ENCODE measurements at places on chromosomes 2 and 18.

GRCh38 chr2:240968731-240969624 lies 29.4 kb upstream of the SNED1 start:
- no peak for DNase-seq

- DNase-seq = no peak
Observed at GRCh38 chr2:220513573-220514288, 886.3 kb downstream of the SLC4A3 start.

DNA sequence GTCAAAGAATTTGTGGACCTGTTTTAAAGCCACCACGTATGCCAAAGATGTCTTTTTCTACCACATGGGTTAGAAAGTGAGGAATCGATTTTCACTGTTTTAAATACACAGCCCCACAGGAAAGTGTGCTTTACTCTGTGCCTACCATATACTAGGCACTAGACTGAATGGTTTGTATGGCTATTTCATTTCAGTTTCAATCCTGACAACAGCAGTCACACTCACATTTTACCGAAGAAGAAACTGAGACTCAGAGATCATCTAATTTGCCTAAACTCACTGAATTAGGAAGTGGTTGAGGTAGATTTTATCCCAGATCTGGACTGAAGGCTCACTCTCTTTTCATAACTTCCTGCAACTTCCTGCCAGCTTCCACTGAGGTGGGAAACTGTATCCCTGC lies 176.4 kb downstream of the ALK start:
- no peak for DNase-seq

GRCh38 chr18:48534364-48534763 lies 4.5 kb upstream of the CTIF start:
- no peak for DNase-seq

GRCh38 chr18:45402485-45403056 lies 212.7 kb upstream of the SLC14A2 start:
- no peak for DNase-seq

DNA sequence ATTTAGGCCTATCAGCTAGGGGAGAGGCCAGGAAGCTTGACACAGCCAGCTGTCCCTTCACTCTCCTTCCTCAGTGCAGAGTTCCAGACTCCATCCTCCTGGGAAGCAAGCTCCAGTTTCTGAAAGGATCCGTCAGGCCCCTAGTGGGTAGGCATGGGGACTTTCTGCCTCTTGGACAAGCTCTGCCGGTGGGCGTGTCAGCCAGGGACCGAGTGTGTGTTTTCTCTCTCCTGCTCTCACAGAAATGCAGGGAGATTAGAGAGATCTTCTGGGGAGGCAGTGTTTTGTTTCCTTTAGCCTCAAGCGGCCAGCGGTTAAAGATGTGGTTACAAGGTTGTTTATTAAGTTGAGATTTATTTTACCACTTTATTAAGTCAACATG lies 29.9 kb upstream of the OTOS start:
- no peak for DNase-seq

DNA sequence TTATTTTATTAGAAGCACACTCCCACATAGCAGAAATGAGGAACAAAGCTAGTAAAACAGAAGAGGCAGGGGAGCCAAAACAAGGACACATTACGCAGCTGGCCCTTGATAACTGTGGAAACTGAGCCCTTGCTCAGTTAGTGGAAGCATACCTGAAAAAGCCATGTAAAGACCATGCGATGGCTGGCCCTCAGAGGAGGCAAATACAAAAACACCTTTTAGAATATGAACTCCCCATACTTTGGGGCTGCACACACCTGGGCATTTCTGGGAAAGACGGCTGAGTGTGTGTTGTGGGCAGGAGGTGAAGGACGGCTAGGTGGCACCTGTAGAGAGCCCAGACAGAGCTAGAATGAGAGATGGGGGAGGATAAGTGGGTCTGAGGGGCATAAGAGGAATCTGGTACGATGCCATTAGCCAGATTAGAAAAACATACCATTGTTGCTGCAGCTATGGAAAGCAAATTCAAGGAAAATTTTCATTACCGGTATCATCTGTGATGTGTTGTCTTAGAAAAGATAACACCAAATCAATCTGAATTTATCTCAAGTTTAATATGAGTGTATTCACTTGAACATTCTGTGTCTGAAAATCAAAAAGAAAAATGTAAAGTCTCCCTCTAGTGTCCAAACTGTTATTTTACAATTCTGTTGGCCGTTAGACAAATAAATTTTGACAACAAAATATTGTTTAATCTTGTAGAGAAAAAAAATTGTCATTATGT lies 45.2 kb upstream of the SULT1C3 start:
- DNase-seq = peak; percentile 54

DNA sequence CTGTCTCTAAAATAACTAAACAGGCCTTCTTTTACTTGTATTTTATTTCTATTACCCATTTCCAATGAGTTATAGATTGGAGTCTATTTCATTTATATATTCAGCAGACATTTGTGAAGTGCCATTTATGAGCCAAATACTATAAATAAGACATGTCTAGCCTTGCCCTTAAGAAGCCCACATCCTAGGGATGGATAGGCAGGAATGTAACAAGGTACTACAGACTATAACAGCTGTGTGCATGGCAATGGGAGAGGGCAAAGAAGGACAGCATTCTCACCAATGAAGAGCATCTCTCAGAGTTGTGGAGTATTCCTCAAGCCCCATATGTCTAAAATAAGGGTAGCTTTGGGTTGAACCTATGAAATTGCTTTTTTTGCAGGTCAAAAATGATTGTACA lies 161.9 kb upstream of the RASGRP3 start:
- DNase-seq = no peak

DNA sequence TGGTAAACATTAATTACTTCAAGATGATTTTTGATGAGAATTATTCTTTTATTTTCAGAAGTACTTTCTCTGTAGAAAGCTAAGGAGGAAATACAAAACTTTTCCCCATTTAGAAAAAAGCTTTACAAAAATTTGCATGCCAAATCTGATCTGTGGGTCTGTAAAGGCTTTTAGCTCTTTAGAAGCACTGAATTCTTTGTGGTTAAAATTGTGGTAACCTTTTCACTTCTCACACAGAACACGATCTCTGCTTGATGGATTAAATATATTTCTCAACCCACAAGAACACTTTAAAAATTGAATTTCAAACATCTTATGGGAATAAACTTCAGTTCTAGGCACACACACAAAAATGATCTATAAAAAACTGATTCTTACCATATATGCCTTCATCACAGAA lies 63.7 kb downstream of the VIL1 start:
- no peak for DNase-seq

DNA sequence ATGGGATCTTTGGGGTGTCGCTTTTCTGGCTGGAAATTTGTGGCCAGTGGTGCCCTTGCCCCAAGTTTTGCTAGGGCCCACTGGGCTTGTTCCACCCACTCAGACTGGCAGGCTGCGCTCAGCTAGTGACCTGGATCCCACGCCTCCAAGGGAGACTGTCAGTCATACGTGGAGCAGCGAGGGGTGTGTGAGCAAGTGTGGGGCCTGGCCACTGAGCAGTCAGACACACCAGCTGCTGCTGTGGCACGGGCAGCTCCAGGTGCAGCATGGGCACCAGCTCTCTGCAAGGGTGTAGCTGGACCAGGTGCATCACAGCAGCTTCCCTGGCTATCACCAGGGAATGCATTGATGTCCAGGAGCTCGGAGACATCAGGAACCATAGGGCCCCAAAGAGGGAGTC lies 327.0 kb downstream of the NR4A2 start:
- no peak for DNase-seq

All from NCI-H510A treated with DMSO at 0.1 percent for 48 hours (cell line).